RWPE2 (cell line): ENCODE measurements at places on chromosomes 13 and 19.

DNA sequence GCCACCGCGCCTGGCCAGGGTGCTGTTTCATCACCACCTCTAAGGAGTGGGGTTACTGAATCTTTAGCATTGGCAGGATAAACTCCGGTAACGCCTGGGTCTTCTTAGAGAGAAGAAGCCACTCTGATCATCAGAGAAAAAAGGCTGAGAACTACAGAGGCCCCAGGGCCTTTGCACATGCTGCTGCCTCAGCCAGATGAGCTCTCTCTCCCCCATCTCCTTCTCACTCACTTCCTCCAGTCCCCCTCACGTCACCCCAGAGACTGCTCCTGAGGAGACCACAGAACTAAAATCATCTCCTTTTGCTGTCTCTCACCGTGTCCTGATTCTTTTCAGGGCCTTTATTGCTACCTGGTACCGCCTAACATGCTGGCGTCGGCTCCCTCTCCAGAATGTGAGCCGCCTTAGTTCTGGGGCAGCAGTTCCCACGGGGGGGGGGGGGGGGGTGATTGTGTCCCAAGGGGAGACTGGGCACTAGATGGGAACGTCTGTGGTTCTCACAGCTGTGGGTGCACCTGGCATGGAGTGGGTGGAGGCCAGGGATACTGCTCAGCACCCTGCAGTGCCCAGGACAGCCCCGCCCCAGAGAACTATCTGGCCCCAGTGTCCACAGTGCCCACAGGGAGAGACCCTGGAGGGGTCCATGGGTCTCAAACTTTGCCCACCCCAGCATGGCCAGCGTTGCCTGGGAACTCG lies 5.1 kb upstream of the DIRAS1 start:
- no peak for DNase-seq

DNA sequence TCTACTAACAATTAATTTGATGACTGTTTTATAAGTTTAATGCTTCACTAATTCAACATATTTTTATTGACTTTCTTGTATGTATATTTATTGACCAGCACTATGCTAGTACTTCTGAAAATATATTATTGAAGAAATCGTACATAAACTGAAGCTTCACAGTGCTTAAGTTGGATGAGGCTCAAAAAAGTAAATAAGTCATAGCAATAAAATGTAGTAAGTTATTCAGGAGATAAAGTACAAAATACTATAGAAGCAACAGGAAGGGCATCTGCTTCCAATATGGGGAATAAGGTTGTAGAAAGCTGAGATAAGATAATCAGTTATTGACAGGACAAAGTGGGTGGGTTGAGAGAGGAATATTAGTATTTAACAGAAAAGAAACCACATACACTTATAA lies 944.9 kb upstream of the MIR17HG start:
- DNase-seq = no peak

DNA sequence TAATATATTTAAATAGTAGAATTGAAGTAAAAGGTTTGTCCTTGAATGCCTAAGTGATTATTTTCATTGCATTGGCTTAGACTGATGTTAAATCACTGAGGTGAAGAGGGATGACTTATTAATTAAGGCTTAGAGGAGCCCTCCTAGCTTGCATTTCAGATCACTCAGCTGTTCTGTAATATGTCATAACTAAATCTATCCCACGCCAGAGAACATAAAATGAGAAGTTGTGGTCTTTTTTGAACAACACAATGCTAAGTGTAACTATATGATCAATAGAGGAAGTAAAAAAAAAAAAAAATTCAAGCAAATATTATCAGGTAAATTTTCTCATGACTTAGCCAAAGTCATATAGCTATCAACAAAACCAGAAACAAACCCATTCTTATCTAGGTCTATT lies 752.2 kb downstream of the GPC5 start:
- no peak for DNase-seq

GRCh38 chr13:81757348-81757970 lies 1416.5 kb upstream of the SPRY2 start:
- no peak for DNase-seq

DNA sequence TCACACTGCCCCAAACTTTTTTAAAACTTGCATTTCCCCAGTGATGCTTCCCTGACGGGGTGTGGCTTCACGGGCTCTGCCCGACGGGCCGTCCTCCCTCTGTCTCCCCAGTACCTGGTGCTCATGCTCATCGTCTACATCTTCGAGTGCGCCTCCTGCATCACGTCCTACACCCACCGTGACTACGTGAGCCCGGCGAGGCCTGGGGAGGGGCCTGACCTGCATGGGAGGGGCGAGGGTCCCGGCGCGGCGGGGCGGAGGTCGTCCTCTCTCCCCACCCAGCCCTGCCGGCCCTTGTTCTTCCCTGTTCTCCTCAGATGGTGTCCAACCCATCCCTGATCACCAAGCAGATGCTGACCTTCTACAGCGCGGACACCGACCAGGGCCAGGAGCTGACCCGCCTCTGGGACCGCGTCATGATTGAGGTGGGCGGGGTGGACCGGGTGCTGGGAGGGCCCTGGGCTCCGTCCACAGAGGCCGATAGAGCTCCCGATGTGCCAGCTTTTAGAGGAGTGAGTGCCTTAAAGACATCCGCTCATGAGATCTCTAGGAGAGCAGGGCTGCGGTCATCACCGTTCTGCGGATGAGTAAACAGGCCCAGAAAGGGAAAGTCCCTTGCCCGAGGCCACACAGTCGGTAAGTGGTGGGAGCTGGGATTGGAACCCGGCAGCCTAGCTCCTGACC lies 6.9 kb downstream of the UPK1A start:
- DNase-seq = no peak

DNA sequence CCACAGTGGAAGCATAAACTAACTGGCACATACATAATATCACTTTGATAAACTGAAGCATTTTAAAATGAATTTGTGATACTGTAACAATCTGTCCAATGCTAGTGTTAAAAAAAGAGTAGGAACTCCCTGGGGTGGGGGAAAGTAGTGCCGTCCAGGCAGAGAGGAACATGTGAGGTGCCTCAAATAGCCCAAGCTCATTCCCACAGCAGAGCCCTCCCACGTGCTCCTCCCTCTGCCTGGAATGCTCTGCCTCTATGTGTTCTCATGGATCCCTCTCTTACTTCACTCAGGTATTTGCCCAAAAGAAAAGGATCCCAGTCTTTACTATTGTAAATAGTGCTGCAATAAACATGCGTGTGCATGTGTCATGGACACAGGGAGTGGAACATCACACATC lies 188.1 kb downstream of the NHLRC3 start:
- DNase-seq = no peak

GRCh38 chr19:13098277-13099072 lies 4.2 kb downstream of the LYL1 start:
- no peak for DNase-seq

DNA sequence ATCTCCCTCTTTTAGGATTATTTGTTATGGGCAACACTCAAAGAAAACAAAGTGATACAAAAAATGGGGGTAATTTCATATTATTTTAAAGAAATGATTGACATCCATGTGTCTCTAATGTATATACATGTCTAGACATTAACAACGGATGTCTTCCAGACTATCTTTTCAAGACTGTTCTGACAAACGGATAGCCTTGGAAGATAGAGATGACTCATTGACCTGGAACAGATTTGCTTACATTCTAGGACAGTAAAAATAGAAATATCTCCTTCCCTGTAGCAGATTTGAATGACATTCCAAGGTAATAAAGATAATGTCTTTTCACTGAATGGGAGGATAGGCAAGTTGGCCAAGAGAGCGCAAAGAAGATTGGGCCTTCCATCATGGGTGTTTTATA lies 26.2 kb upstream of the SLITRK6 start:
- no peak for DNase-seq

DNA sequence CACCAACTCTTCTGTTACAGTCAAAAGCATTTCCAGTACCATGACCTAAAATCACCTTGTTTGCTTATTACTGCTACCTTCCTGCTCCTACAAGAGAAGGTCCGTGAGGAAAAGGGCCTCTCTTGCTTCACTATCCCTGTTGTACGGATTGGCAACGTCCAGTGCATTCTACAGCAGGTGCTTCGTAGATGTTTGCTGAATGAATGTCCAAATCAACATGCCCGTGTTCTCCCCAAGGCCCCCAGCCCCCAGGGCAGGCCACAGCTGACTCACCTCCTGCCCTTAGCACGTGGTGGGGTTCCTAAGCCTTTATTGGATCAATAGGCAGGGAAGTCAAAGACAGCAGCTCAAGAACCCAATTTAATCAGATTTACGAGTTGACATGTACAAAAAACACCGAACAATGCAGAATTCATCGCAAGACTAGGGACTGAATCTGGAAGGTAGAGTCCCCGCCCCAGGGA lies 5.5 kb upstream of the NAPA start:
- DNase-seq = no peak

DNA sequence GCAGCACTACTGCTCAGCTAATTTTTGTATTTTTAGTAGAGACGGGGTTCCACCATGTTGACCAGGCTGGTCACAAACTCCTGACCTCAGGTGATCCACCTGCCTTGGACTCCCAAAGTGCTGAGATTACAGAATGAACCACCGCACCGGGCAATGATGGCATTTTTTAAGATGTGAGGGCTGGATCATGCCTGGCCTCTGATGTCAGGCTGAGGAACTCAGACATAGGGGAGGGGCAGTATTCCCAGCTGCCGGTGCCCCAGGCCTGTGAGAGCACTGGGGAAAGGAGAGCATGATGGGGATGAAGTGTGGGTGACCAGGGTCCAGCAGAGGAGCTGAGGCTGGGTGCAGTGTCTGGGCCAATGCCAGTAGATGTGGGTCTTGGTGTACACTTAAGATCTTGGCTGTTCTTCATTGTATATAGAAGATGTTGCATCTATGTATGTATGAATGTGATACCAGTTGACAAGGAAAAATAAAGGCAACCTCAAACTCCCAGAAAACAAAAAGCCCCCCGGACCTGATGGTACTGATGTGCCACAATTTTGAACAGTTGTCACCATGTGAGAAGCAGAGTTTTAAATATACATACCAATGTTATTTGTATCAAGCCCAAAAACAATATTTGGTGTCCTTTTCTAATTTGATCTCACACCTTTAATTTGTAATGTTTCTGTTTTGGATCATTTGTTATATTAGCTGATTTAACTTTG lies 3.4 kb upstream of the PLVAP start:
- DNase-seq = no peak

GRCh38 chr19:1408300-1409203 lies 1.2 kb downstream of the DAZAP1 start:
- DNase-seq = no peak

DNA sequence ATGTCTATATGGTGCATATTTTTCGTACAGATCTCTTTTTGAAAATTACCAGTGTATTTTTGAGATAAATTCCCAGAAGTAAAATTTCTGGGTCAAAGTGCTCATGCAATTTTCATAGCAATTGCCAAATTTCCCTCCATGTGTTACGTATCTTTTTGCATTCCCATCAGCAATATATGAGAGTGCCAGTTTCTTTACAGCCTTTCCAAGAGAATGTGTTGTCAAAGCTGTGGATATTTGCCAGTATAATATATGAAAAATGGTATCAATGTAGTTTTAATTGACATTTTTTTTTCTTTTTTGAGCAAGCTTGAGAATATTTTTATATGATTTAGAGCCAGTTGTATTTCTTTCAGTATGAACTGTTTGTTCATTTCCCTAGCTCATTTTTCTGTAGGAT lies 399.0 kb upstream of the KLF12 start:
- no peak for DNase-seq

GRCh38 chr13:20501592-20501991 lies 24.1 kb downstream of the CRYL1 start:
- no peak for DNase-seq
